ENCODE measurements at places on chromosomes 13 and 19.

DNA sequence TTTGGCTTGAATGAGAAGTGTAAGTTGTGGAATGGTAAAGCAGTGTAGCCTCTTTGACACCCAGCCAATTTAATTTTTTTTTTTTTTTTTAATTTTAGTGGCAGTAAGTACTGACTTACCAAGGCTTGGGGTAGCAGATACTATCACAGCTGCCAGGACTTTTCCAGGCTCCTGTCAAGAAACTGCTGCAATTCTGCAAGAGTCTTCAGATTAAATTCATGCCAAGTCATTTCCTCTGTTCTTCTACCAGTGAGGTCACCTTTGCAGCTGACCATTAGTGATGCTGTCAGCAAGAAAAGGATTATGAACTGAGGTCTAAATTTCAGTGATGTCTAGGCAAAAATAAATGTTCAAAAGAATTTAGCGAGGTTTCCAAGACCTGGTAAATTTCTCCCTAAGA is 91.2 kb downstream of the GGACT start:
- DNase-seq: no peak

DNA sequence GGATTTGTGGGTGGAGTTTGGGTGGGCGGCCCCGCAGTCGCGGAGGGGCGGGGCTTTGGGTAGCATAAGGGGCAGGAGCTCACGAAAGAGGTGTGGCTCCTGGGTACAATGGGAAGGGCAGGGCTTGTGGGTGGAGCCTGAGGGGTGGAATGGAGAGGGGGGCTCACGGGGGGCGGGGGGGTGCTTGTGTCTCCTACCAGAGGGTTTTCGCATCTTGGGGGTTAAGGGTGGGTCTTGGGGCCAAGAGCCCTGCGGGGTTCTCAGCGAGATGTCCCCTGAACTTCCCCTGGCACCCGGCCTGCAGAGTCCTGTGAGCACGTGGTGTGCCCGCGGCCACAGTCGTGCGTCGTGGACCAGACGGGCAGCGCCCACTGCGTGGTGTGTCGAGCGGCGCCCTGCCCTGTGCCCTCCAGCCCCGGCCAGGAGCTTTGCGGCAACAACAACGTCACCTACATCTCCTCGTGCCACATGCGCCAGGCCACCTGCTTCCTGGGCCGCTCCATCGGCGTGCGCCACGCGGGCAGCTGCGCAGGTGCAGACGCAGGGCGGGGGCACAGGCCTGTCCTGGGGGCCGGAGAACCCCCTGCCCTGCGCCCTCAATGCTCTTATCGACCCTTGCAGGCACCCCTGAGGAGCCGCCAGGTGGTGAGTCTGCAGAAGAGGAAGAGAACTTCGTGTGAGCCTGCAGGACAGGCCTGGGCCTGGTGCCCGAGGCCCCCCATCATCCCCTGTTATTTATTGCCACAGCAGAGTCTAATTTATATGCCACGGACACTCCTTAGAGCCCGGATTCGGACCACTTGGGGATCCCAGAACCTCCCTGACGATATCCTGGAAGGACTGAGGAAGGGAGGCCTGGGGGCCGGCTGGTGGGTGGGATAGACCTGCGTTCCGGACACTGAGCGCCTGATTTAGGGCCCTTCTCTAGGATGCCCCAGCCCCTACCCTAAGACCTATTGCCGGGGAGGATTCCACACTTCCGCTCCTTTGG is 5.1 kb downstream of the FSTL3 start:
- DNase-seq: no peak

DNA sequence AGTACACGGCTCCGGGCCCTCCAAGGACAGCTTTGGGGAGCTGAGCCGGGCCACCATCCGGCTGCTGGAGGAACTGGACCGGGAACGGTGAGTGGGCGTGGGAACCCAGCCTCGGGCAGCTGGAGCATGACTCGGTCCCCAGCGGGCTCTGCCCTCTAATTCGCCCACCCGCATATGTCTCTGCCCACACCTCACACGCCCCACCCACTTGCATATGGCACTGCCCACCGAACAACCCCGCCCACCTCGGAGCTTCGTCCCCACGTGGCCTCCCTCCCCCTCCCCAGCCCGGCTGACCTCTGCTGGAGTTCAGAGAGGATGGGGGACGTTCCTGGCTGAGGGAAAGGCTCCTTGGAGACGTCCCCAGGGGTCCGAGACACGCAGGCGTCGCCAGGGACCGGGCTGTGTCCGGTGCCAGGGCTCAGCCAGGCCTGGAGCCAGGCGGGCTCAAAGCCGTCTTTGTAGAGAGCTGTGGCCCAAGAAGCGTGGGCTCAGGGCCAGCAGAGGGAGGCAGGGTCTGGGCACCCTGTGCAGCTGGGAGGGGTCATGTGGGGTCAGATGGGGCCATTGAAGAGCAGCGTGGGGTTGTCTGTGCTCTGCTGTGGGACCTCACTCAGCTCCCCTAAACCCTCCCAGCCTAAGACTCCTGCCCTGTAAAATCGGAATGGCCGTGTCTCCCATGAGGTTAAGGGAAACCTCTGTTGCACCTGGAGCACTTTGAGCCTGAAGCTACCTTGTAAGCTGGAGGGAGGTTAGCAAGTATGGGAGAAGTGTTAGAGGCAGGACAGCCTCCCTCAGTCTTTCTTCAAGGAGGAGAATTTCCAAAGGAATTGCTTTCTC is 3.8 kb downstream of the APC2 start:
- no peak for DNase-seq

DNA sequence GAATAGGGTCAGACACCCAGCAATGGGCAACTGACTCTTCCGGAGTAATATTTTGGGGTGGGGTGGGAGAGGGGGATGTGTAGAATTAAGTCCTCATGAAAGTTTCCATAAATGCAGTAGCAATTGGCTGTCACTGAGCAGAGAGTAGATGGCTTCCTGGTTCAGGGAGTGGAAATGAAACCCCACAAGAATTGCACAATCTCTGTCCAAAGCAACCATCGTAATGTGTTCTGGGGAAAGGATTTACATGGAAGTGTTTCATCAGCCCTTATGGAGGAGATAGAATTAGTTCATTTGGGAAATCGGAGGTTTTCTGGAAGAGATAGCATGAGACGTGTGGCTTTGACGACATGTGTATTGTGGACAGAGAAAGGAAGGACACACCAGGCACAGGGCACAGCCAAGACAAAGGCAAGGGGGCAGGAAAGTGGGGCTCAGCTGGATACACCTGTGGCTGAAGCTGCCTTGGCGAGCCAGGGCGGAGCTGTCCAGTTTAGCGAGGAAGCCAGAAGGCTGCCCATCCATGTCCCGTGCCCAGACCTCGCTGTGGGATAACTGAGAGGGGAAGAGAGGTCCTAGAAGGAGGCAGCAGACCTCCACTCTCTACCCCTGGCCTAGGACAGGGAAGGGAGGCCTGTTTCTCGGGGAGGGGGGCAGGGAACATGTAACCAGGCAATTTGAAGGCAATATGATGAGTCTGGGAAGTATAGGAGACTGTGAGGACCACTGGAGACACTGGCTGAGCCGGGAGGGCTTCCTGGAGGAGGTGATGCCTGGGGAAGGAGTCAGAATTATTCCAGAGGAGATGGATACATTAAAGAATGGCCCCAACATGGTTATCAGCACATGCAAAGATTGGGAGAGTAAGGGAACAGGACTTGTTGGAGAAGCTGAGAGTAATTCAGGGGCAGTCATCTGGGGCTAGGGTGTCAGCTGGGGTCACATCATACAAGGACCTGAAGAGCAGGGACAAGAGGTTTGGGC is 2.6 kb upstream of the CLEC4G start:
- DNase-seq: no peak

- DNase-seq: no peak
Measured at GRCh38 chr13:113405481-113406300, 41.8 kb upstream of the GRTP1 start.

Measured in non-pigmented ciliary epithelial cell (primary cell).